ENCODE measurements at places on chromosomes 16 and 17. TPM values are rescaled to one million over a fixed set of nuclear protein-coding genes. Genes with fewer than 3 reads are reported as not detected.

The NT5M gene
- total RNA-seq = 0.55 TPM

The KRTAP4-9 gene
- not detected for total RNA-seq

The ZFPM1 gene
- 3.8 TPM for total RNA-seq

The RNF43 gene
- 51.4 TPM for total RNA-seq

The C17orf113 gene
- total RNA-seq = 1.1 TPM

The CMTM1 gene
- total RNA-seq = 1.9 TPM

GRCh38 chr17:20092973-20093626 is 83.9 kb downstream of the SPECC1 start:
- no peaks in the 10 kb centered on the region for H3K36me3 ChIP-seq
- H3K27me3 ChIP-seq = peaks cover 6% of the 10 kb centered on the region
- H3K4me3 ChIP-seq = no peak overlapping the region

DNA sequence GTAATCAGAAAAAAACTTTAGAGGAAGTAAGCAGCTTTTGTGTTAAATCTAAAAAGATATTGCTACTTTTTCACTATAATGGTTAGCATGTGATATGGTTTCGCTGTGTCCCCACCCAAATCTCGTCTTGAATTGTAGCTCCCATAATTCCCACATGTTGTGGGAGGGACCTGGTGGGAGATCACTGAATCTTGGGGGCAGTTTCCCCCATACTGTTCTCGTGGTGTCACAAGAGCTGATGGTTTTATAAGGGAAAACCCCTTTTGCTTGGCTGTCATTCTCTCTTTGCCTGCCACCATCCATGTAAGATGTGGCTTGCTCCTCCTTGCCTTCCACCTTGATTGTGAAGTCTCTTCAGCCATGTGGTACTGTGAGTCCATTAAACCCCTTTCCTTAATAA is 117.1 kb downstream of the KCNJ2 start:
- no peaks in the 10 kb centered on the region for H3K4me1 ChIP-seq
- no peaks in the 10 kb centered on the region for H3K27me3 ChIP-seq
- H3K27ac ChIP-seq = no peak overlapping the region
- no peaks in the 10 kb centered on the region for H3K36me3 ChIP-seq
- H3K4me3 ChIP-seq = no peak overlapping the region
- DNase-seq = no peak

GRCh38 chr16:79151-80054 is 1.4 kb downstream of the MPG start:
- no peaks in the 10 kb centered on the region for H3K27me3 ChIP-seq
- H3K27ac ChIP-seq = no peak overlapping the region
- peaks cover 4% of the 10 kb centered on the region for H3K36me3 ChIP-seq
- H3K4me1 ChIP-seq = peaks cover 44% of the 10 kb centered on the region

DNA sequence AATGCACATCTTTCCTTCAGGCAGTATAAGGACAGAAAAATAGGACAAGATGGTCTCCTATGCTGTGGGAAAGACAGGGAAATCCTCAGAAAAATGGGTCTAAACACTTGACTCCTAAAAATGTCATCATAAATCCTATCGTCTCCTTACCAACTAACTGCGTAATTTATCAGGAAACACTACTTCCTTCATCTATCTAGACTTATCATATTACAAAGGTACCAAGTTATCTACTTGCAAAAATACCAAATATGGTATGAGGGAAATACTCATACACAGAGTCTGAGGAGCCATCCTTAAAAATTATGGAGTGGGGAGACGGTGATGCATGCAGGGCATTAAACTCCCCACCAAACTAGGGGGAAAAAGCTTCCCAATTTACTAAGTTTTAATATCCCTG is 44.1 kb downstream of the GRB2 start:
- H3K4me3 ChIP-seq = no peak overlapping the region
- peaks cover 89% of the 10 kb centered on the region for H3K4me1 ChIP-seq
- no peak for DNase-seq
- no peaks in the 10 kb centered on the region for H3K27me3 ChIP-seq
- H3K27ac ChIP-seq = no peak overlapping the region

DNA sequence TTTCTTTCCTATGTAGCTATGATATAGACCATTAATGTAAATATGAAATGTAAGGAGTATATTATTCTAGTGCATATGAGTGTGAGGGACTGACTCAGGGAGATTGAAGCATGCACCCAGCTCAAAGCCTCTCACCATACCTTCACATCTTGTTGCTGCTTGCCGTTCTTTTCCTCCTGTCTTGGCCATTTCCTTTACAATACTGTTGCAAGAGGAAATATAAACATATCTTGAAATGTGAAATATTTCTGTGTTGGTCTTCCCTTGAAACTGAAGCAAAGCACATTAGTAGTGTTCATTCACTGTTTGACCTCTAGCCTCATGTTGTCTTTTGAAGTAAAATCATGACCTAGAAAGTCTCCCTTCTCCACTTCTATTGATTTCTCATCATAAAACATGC is 46.6 kb downstream of the PHKB start:
- no peaks in the 10 kb centered on the region for H3K27me3 ChIP-seq
- H3K4me3 ChIP-seq = no peak overlapping the region
- peaks cover 14% of the 10 kb centered on the region for H3K36me3 ChIP-seq

- H3K4me1 ChIP-seq = peaks cover 74% of the 10 kb centered on the region
- H3K27ac ChIP-seq = peak overlapping the region; percentile 81
- DNase-seq = no peak
- H3K4me3 ChIP-seq = peak overlapping the region; percentile 89
Observed at GRCh38 chr17:64128787-64129514, 993 bp downstream of the ERN1 start.

GRCh38 chr17:47987240-47987835 is 16.4 kb downstream of the CDK5RAP3 start:
- H3K27ac ChIP-seq = no peak overlapping the region
- H3K27me3 ChIP-seq = no peaks in the 10 kb centered on the region
- H3K4me1 ChIP-seq = peaks cover 31% of the 10 kb centered on the region
- no peak for DNase-seq
- H3K4me3 ChIP-seq = no peak overlapping the region

GRCh38 chr17:7583253-7584109 is at the start of gene MPDU1:
TSS of gene MPDU1 (plus strand) at chr17:7583852. CDS start at chr17:7583863, 11 bp downstream.
- peak; percentile 81 for DNase-seq
- H3K27me3 ChIP-seq = no peaks in the 10 kb centered on the region
- peak within 1 kb of the TSS; percentile 96 for H3K27ac ChIP-seq
- H3K36me3 ChIP-seq = peaks cover 21% of the 10 kb centered on the region

DNA sequence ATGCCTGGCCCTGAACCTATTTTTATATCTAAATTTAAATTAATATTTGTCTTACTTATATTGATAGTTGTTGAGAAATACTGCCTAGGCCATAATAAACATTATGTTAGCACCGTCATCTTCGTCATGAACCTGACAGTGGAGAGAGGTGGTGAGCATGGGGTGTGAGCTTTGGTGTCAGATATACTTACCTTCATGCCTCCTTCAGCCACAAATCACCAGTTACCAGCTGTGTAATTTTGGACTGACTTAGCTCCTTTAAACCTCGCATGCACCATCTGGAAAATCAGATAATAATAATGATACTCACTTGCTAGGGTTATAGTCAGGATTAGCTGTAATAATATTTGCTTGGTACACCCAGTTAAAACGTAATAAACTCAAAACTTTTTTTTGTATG is 35.0 kb downstream of the SNX29 start:
- no peaks in the 10 kb centered on the region for H3K27me3 ChIP-seq
- H3K4me3 ChIP-seq = no peak overlapping the region

- no peaks in the 10 kb centered on the region for H3K27me3 ChIP-seq
- no peaks in the 10 kb centered on the region for H3K36me3 ChIP-seq
- H3K4me3 ChIP-seq = peak overlapping the region; percentile 93
- peaks cover 69% of the 10 kb centered on the region for H3K4me1 ChIP-seq
Observed at GRCh38 chr17:42387661-42388380, 421 bp downstream of the STAT3 start.

GRCh38 chr17:29659155-29659554 is 36.4 kb upstream of the CORO6 start:
- H3K27me3 ChIP-seq = no peaks in the 10 kb centered on the region
- no peak overlapping the region for H3K27ac ChIP-seq
- no peaks in the 10 kb centered on the region for H3K36me3 ChIP-seq
- H3K4me1 ChIP-seq = peaks cover 33% of the 10 kb centered on the region

DNA sequence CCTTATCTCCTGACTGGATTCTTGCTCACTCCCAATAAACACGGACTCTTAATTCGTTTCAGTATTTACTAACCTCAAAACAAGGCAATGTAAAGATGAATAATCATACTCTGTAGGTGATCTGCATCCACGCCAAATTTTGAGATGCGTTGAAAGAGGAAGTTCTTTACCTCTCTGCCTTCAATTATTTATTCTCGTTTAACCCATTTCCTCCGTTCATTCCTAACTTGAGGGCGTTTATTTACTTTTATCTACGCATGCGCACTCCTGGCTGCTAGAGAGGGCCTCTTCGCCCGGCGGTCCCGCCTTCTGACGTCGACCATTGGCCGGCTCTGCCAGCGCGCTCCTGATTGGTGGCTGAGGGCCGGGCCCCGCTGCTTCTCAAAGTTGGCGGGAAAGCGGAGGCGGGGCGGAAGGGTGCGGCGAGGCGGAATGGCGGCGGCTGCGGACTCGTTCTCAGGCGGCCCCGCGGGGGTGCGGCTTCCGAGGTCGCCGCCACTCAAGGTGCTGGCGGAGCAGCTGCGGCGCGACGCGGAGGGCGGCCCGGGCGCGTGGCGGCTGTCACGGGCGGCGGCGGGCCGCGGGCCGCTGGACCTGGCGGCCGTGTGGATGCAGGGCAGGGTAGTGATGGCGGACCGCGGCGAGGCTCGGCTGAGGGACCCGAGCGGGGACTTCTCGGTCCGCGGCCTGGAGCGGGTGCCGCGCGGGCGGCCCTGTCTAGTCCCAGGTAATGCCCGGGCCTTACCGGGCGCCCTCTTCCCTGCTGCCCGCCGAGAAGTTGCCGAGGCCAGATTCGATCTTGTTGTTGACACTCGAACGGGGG is at the start of gene RMI2:
TSS of gene RMI2 (plus strand) at position 420 of the 823 bp plus-strand sequence. CDS start at position 433, 13 bp downstream.
- H3K36me3 ChIP-seq = no peaks in the 10 kb centered on the region
- peak within 1 kb of the TSS; percentile 59 for H3K27ac ChIP-seq
- peaks cover 83% of the 10 kb centered on the region for H3K4me1 ChIP-seq
- DNase-seq = peak; percentile 99
- H3K27me3 ChIP-seq = no peaks in the 10 kb centered on the region

DNA sequence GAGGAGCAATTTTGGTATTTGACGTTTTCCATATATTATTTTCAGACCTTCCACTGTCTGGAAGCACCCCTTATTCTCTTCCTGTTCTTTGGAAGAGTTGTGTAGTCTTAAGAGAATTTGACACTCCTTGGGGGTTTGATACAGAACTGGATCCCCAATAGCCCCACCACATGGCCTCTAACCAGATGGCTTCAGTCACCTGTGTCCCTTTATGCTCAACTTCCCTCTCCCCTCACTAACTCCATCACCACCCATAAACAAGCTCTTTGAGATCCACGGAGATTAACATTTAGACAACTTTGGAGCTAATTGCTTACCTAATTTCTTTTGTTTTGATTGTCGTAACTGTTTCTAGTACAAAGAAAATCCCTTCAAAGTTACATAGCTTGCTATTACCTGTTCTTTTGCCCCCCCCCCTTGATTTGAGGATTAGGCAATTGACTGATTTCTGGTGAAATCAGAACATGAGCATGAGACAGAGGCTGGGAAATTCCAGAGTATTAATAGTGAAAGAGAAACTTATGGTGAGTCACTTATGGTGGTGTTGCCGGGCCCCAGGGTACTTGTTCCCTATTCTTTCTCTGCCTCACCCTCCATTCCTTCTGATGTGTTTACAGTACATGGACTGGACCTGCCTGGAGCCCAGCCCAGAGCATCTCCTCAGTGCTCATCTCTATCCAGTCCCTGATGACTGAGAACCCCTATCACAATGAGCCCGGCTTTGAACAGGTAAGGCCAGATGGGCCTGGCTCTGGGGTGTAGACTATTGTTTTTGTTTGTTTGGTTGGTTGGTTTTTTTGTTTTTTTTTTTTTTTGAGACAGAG is 7.5 kb downstream of the UBE2Z start:
- H3K4me1 ChIP-seq = peaks cover 25% of the 10 kb centered on the region
- peaks cover 93% of the 10 kb centered on the region for H3K36me3 ChIP-seq
- no peak for DNase-seq
- H3K27me3 ChIP-seq = no peaks in the 10 kb centered on the region
- no peak overlapping the region for H3K27ac ChIP-seq
- H3K4me3 ChIP-seq = no peak overlapping the region

GRCh38 chr16:48852951-48853350 is 243.0 kb upstream of the N4BP1 start:
- no peak for DNase-seq
- H3K27ac ChIP-seq = no peak overlapping the region
- H3K36me3 ChIP-seq = no peaks in the 10 kb centered on the region
- no peak overlapping the region for H3K4me3 ChIP-seq

- no peak for DNase-seq
- H3K4me3 ChIP-seq = no peak overlapping the region
- H3K27me3 ChIP-seq = no peaks in the 10 kb centered on the region
- no peaks in the 10 kb centered on the region for H3K36me3 ChIP-seq
- H3K27ac ChIP-seq = no peak overlapping the region
- no peaks in the 10 kb centered on the region for H3K4me1 ChIP-seq
Observed at GRCh38 chr17:29189355-29189754, 9.2 kb upstream of the MYO18A start.

- H3K27ac ChIP-seq = no peak overlapping the region
- no peak overlapping the region for H3K4me3 ChIP-seq
- peaks cover 10% of the 10 kb centered on the region for H3K27me3 ChIP-seq
- DNase-seq = no peak
- H3K36me3 ChIP-seq = no peaks in the 10 kb centered on the region
- peaks cover 24% of the 10 kb centered on the region for H3K4me1 ChIP-seq
Observed at GRCh38 chr17:40602445-40603443, 37.5 kb upstream of the CCR7 start.

DNA sequence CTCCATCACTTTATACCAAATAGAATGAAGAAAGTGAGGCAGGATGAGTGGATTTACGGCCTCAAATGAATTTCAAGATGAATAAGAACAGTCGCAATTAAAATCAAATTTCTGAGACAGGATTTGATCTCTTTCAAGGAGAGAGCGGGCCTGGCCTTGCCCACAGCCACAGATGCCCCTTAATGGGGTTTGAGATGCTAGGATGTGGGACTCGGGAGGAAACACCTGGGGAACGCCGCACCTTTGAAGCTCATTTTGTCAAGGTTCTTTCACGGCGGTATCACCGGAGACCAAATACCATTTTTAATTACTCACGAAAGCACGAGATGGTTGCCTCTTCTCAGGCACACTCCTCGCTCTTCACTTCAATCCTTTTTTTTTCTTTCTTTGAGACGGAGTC is 178.1 kb upstream of the SDK2 start:
- H3K36me3 ChIP-seq = no peaks in the 10 kb centered on the region
- no peak for DNase-seq
- H3K4me3 ChIP-seq = no peak overlapping the region
- H3K4me1 ChIP-seq = peaks cover 15% of the 10 kb centered on the region
- peaks cover 35% of the 10 kb centered on the region for H3K27me3 ChIP-seq
